ENCODE measurements at places on chromosomes 5 and 9.
A peak's percentile ranks its signal among the peaks of the same experiment; 100 is the strongest.

- no peak for DNase-seq
These were observed 79.3 kb downstream of the ARL15 start for GRCh38 chr5:54230936-54231685.

GRCh38 chr5:89703817-89704216, 705.7 kb downstream of the CETN3 start:
- DNase-seq, result no peak

DNA sequence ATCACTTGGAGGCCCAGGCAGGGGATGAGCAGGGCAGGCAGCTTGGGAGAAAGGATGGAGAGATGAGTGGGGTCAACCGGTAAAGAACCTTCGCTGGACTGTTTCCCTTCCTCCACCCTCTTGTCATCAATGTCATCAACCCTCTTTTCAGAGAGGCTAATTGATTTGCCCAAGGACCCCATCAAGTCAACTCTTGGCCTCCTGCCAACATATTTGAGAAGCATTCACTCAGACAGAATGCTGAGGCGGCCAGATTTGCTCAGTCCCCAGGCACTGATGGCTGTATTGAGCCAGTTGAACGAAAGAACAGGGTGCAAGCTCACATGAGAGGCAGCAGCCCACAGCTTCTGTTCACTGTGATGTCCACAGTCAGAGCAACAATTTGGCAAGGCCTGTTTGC, 193.5 kb downstream of the RFK start:
- DNase-seq, result peak; percentile 39

DNA sequence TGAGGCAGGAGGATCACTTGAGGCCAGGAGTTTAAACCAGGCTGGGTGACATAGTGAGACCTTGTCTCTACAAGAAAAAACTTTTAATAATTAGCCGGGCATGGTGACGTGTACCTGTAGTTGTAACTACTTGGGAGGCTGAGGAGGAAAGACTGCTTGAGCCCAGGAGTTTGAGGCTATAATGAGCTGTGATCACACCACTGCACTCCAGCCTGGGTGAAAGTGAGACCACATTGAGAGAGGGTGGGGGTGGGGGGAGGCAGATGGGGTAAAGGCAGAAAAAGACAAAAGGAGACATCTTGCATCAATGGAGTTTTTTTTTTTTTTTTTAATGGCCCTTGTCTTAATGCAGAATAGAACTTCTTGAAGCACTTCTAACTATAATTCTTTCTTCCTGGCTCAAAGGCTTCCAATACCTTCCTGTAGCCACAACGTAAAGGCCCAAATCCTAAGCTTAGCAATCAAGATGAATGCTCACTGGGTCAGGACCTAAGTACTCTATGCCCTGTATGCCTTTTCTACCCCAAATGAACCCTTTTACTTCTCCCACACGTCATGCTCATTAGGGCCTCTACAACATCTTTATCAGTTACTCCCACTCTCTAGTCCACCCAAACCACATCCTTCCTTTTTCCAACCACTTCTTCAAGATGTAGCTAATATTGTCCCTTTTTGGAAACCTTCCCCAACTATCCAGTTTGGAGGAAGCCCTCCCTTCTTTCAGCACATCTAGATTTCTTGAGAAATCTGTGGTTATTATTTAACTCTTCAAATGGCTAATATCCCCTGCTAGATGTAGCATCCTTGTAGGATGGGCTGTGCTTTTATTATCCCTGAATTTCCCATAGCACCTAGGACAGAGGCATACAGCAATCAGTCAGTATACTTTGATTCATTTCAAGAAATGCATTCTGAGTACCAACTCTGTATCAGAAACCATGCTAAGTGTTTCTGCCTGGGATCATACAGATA, 40.8 kb downstream of the CSF2 start:
- no peak for DNase-seq

DNA sequence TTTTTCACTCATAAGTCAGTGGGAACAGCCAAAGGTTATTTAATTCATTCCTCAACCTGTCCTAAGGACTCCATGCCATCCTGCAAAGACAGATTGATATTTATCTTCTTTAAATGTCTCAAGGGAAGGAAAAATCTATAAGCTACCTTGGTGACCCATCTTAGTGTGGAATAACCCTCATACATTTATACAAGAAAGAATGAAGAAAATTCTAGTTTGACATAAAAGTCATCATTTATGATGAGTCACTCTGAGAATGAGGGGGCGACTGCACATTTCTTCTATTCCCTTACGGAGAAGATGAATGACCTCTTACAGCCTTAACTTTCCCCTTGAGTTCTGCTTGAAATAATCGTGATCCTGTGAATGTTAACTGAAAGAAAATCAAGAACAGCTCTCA, 26.8 kb upstream of the NUDT12 start:
- no peak for DNase-seq

GRCh38 chr5:2904956-2905355, 153.5 kb upstream of the IRX2 start:
- DNase-seq, result no peak

- DNase-seq, result no peak
These were observed 286.3 kb downstream of the DNAH5 start for GRCh38 chr5:13658152-13658551.

GRCh38 chr9:86672301-86672700, 275.0 kb downstream of the GAS1 start:
- no peak for DNase-seq

- DNase-seq, result no peak
These were observed 97.8 kb upstream of the SLC30A5 start for GRCh38 chr5:68995845-68996545.

DNA sequence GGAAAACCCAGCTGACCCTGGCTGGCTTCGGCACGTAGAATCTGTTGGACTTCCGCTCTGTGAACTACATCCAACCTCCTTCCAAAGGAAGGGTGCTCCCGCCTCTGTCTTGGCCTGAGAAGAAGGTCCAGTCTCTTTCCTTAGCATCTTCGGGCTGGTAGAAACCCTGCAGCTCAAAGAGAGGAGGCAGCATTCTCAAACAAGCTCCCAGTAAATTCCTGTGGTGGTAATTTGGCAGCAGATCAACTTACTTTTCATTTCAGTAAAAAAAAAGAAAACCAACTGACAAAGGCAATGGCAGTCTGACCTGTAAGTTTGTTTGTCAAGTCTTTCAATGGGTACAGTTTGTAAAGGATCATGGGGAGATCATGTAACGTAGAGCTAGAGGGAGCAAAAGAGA, 176.7 kb downstream of the MED10 start:
- no peak for DNase-seq

- peak; percentile 35 for DNase-seq
These were observed at the start of gene FBP1 for GRCh38 chr9:94639061-94639998. Gene FBP1 (minus strand): TSS chr9:94639518. CDS start chr9:94639310, 208 bp downstream.

GRCh38 chr9:36929350-36929675, 104.8 kb downstream of the PAX5 start:
- no peak for DNase-seq

GRCh38 chr5:83414601-83415000, 56.9 kb upstream of the VCAN start:
- DNase-seq, result no peak

DNA sequence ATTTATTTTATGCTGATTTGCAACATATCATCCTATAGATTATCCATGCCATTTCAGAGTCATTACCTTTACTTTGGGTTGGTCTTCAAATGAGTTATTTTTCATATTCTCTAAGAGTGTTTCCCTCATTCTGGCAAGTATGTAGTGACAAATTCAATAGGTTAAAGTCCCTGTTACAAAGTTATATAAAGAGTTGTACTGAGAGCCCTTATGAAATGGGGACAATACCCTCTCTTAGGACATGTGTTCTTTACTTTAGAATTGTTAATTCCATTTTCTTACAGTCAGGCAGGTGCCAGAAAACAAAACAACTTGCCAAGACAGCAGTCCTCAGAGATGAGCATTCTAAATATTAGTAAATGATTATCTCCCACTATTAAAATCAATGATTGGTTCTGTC, 6.0 kb downstream of the ALDH1A1 start:
- no peak for DNase-seq

DNA sequence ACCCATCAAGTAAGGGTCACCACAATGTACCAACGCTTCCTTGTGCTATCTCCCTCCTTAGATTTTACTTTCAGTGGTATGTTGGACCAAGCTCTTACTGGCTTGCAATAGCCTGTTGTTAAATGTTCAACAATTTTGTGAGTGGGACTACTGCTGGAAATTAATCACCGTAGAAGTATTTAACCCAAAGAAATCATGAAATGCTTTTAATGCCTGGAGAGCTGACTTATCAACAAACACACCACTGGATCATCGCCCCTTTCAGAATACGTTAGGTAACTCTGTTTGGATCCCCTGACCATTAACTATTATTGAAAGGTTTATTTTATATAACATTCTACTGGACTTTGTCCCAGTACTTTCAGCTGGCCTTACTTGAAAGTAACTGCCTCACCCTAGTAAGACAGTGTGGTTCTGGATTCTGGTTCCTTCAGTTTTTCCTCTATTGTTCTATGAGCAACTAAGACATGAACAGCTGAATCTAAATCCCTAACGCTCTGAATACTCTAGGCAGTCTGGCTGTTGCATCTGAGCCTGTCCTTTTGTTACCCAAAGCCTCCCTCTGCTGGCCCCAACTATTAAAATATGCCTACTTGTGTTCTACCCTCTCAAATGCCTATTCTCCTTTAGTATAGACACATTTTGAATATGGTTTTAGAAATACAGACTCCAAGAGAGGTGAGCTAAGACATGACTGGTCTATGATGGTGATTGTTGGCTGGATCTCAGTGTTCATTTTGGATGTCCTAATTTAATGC, 1203.4 kb upstream of the DMAC1 start:
- DNase-seq, result no peak

- DNase-seq, result no peak
These were observed 70.4 kb downstream of the SCAMP1 start for GRCh38 chr5:78430866-78431265.

GRCh38 chr5:78647838-78648358, 674 bp downstream of the LHFPL2 start:
- DNase-seq, result no peak

- no peak for DNase-seq
These were observed 52.7 kb downstream of the RNF145 start for GRCh38 chr5:159156426-159157238.

- DNase-seq, result no peak
These were observed 414.1 kb downstream of the ACTL7B start for GRCh38 chr9:108441726-108442125.

DNA sequence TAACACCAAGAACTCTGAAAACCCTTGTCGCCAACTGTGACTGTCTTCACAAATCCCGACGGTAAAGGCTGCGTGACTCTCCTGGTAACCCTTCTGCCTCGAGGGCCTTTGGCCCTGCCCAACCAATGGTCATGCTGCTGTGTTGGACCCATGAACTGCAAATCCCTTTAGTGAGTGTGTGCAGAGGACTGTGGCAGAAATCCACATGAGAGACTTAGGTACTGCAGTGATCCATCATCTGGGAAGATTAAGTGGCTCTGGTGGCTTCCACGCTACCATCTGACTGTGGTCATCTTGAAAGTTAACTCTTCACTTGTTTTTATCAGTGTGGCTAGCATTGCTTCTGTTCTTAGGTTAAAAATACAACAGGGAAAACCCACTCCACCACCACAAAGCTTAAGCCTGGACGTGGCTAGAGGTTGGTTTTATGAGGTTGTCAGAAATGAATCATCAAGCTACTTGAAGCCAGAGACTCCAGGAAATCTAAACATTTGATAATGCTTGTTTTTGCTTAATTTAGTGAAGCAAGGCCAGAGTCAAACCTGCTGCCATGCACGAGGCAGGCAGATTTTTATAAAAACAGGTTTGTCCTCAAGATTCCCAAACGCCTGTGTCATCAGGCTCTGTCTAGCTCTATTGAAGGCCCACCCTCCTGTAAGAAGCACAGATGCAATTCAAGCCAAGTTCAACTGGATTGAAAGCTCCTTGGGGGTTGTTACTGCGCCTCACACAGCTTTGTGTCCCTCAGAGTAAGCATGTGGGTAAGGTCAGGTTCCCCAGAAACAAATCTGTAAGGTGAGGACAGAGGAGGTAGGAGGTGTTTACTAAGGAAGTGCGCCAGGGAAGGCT, 52.7 kb upstream of the ERCC6L2 start:
- no peak for DNase-seq

DNA sequence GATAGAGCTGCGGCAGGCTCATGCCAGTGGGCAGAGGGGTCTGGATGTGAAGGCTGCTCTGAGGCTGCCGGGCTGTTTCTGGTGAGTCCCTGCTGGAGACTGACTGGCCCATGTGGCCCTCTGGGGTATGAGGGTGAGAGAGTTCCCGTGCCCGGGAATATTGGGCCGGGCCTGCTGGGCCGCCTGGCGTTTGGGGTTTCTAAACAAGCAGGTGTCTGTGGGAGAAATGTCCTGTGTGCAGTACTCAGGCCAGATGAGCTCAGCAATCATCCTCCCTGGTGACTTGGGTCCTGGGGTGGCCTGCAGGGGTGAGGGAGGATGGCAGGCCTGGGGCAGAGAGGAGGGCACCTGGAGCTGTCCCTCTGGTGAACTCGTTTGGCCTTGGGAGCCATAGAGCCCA, 74.9 kb downstream of the MACROH2A1 start:
- no peak for DNase-seq

- no peak for DNase-seq
These were observed 77.6 kb upstream of the SAP30L start for GRCh38 chr5:154368041-154368800.

DNA sequence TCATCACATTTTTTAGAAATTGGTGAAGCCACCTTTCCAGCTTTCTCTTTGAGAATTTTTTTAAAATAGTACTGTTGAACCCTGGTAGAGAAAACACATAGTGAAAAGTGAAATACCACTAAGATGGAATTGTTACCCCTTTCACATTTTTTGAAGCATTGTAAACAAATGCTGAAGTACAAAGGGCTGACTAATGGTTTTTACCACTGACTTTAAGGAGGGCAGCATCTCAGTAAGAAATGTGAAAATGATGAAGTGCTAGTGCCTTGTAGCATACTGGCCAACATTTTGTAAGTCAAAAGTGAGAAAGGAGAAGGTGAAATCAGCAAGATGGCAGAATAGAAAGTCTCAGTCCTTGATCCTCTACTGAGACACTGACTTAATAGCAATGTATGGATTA, 320.6 kb downstream of the PJA2 start:
- no peak for DNase-seq

DNA sequence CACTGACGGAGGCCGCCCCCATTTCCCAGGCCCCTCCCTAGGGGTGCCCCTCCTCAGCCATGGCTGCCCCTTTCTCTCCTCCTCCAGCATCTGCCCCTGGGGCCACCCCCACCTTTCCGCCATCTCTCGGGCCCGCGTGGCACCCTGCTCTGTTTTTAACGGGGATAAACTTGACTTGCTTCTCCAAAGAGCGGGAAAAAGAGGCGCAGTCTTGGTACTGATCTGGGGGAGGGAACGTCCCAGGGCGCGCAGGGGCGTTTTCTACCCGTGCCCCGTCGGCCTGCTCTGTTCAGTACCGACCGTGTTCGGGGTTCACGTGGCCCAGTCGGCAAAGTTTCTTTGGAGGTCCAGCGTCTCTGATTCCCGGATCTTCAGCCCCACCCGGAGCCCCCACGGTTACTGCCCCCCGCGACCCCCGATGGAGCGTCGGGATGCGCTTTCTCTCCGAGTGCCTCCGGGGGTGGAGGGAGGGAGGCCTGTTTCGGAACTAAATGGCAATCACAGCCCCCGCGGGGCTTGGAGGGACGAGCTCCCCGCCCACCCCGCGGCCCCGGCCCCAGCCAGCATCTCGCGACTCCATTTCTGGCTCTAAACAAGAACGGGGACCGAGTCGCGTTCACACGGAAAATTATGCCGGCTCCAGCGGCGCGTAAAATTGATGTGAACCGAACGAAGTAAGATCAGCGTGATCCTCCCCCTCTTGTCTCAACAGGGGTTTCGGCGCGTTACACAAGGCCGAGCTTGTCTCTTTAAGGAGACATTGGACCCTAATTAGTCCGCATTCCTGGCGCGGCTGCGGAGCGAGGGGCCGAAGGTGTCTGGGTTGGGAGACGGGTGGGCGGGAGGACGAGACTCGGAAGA, 1.1 kb upstream of the TLE4 start:
- DNase-seq, result peak; percentile 65
